ENCODE measurements at places on chromosomes 12 and 14.

DNA sequence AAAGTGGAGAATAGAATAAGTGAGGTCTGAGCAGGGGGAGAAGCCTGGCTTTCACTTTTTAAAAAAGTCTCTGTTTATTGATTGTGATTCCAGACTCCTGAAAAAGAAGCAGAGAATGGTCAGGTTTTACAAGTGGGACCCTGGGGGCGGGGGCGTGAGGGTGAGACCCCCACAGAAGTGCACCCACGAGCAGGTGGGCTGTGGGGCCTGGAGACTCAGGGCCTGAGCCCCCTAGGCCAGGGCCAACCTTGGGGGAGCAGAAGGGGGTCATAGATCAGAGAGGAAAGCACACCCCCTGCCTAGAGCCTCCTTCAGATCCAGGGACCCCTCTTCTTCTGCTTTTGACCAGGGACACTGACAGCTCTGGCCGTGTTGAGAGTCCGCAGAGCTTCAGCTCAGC, 180.3 kb downstream of the ADGRD1 start:
- DNase-seq: no peak

DNA sequence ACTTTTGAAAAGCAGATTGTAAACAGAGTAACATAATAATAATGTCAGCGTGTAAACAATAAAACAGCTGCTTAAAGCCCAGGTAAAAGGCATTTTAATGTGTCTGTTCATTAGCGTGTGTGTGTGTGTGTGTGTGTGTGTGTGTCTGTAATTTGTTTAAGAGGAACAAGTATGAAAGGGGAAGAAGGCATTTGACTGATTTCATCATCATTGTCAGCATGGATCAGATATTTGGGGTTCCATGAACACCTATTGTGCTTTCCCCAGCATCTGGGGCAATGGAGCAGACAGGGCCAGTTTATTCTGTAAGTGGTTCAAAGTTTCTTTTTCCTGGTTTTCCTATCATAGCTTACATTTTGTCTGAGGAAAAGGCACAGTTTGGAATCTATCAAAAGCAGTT, 28.9 kb downstream of the SLC25A21 start:
- no peak for DNase-seq

DNA sequence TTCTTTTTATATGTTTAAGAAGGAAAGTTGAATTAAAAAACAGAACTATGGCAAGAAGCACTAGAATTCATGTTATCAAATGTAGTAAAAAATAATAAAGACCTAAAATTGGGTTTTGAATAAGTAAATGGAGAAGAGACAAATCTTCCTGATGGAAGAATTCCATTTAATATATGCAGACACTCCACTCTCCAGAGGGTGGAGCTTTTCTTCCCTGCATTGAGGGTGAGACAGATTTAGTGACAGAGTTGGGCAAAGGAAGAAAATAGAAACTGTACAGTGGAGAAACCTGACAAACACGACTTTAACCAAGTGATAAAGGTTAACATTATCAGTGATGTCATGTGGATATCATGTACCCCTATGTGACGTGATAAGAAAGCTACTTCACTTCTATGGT, 217.6 kb downstream of the PRKD1 start:
- no peak for DNase-seq

GRCh38 chr12:49491823-49492222, 47.0 kb upstream of the KCNH3 start:
- no peak for DNase-seq

- no peak for DNase-seq
Measured at GRCh38 chr12:119340578-119340977, 6.0 kb downstream of the CCDC60 start.

- DNase-seq: no peak
Measured at GRCh38 chr12:83468988-83469908, 782.5 kb downstream of the TMTC2 start.

DNA sequence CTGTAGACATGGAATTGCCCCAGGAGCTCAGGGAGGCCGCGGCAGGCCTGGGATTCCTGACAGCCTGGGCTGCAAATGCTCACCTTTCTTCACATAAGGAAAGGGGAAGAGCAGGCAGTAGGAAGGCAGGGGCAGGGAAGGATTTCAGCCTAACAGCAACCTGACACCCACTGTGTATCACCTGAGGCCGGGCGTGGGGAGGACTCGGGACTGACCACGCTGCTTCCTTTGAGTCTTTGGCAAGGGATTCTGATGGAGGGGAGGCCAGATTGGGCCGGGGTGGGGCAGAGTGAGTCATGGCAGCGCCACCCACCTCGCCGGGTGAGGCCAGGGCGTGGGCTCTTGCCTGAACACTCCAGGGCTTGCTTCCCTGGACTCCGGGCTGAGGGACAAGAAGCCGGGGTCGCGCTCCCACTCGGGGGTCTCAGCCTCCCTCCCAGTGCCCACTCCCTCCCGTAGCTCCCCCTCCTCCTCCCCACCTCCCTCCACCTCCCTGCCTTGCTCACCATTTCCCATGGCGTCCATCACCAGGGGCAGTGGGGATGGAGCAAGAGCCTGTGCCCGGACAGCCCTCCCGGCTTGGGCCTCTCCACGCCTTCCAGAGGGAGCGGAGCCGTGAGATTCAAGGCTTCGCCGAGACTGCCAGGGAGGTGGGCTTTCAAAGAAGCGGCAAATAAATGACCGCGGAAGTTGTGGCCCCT, 247.9 kb upstream of the RTL1 start:
- DNase-seq: no peak

GRCh38 chr14:79483477-79484388, 727.6 kb downstream of the DIO2 start:
- no peak for DNase-seq

GRCh38 chr14:64604001-64604400, 54.2 kb downstream of the PPP1R36 start:
- no peak for DNase-seq

- DNase-seq: no peak
Measured at GRCh38 chr12:107411792-107412535, 273.6 kb upstream of the PWP1 start.

DNA sequence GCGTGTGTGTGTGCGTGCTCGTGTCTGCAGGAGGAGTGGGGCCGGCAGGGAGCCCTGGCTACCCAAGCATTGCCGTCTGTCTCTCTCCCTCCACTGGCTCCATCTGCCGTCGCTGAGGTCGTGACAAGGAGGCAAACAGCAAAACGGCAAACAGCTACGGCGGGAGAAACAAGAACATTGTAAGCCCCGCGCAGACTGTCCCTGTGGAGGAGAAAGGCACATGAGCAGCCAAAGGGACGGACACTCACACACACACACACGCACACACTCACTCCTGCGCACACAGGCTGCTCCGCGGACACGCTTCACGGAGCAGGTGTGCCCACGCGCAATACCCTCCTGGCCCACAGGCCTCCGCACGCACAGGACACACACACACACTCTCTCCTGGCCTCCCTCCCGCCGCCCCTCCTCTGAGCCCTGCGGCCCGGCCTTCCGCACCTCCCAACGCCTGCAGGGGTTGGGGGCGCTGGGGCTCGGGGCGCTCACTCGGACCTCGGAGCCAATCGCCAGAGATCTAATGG, 905 bp downstream of the CISTR start:
- no peak for DNase-seq

GRCh38 chr14:75295061-75295461, 16.4 kb downstream of the FOS start:
- DNase-seq: no peak

- DNase-seq: no peak
Measured at GRCh38 chr14:103055695-103056094, 1.7 kb downstream of the CDC42BPB start.

GRCh38 chr12:67632005-67632404, 16.5 kb upstream of the DYRK2 start:
- no peak for DNase-seq

- no peak for DNase-seq
Measured at GRCh38 chr12:108214486-108214885, 85.4 kb downstream of the WSCD2 start.

GRCh38 chr12:52010692-52011601, 4.2 kb downstream of the TAMALIN start:
- DNase-seq: no peak

GRCh38 chr14:53881921-53882320, 74.7 kb downstream of the BMP4 start:
- no peak for DNase-seq

GRCh38 chr12:42196723-42197603, 41.1 kb downstream of the YAF2 start:
- DNase-seq: no peak

DNA sequence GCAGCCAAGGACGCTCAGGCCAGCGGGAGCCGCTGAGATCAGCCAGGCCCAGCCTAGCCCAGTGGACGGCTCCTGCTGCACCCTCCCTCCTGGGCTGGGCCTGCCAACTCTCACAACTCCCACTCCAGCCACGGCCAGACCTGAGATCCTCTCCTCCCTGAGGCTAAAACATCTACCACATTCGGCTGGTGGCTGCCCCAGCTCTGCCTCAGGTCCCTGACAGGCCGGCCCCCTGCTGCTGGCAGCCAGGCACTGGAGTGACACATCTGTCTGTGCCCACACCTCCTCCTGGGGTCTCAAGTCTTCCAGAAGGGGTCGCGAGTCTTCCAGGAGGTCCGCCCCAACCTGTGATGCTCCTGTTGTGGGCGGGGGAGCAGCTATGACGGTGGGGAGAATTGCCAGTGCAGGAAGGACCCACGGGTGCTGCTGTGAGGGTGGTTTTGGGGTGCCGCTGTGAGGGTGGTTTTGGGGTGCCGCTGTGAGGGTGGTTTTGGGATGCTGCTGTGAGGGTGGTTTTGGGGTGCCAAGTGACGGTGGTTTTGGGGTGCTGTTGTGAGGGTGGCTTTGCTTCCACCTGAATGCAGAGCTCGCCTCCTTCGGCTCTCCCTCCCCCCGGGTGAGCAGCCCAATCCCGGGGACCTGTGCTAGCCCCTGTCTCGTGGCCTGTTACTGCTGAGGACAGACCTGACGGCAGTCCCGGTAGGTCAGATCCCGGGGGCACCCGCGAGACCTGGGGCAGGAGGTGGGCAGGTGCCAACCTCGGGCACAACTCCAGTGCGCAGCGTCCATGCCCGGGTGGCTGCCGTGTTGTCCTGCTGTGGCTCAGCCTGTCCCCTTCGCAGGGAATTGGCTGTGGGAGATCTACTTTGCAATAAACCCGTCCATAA, 27.5 kb upstream of the C14orf180 start:
- DNase-seq: no peak

- no peak for DNase-seq
Measured at GRCh38 chr12:67884596-67884995, 104.7 kb upstream of the IFNG-AS1 start.

DNA sequence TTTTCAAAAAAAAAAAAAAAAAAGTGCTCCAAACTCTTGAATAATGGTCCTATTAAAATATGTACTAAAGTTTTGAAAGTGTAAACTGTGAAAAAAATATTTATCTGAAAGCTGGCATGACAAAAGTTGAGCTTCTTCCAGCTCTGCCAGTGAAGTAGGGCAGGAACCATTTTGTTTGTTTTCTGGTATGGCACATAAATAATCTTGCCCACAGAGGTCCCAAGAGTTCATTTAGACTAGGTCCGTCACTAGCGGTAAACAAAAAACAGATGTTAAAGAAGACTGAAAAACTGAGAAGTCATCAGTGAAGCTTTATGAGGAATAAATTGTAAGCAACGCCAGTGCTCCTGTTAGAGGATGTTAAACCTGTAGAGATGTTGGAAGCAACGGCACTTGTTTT, 7.0 kb downstream of the ERP27 start:
- DNase-seq: no peak

- DNase-seq: no peak
Measured at GRCh38 chr12:29960122-29960521, 176.4 kb upstream of the TMTC1 start.

DNA sequence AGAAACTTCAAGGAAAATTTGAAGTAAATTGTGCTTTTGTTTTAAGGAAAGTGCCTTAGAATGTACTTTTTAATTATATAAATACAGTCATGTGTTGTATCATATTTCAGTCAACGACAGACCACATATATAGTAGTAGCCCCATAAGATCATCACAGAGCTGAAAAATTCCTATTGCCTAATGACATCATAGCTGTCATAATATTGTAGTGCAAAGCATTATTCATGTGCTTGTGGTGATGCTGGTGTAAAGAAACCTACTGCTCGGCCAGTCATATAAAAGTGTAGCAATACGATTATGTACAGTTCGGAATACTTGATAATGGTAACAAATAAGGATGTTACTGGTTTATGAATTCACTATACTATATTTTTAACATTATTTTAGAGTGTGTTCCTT, 198.9 kb upstream of the SLC16A7 start:
- DNase-seq: no peak

DNA sequence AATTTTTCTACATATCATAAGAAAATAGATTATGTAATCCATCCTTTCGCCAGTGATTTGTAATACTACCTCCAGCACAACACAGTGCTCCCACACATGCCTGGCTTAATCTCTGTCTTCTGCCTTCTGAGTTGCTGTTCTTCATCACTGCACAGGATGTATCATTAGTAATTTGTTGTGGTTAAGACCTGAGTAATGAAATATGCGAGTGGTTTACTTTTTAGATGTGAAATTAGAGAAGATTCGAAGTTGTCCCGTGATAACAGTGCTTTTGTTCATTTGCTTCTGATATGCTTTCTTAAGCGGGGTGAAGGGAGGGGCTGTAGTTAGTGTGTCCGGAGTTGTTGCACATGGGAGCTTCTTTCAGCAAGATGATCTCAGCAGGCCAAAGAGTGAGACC, 18.1 kb downstream of the KRT85 start:
- no peak for DNase-seq

DNA sequence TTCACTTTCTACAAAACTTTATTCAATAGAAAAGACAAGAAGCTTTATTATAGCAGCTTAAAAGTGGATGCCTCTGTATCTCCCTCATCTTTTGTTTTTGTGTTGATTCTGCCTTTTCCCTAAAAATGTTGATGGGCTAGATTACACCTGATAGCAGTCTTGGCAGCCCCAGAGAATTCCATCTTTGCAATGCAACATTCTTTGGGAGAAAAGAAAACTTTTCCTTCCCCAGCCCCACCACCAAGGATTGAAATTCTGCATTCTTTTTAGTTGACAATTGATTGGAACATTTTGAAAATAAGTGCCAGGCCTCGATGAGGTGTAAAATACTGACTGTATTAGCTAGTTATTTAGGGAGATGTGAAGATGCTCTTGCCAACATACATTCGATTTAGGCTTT, 306.8 kb upstream of the G2E3 start:
- DNase-seq: no peak

DNA sequence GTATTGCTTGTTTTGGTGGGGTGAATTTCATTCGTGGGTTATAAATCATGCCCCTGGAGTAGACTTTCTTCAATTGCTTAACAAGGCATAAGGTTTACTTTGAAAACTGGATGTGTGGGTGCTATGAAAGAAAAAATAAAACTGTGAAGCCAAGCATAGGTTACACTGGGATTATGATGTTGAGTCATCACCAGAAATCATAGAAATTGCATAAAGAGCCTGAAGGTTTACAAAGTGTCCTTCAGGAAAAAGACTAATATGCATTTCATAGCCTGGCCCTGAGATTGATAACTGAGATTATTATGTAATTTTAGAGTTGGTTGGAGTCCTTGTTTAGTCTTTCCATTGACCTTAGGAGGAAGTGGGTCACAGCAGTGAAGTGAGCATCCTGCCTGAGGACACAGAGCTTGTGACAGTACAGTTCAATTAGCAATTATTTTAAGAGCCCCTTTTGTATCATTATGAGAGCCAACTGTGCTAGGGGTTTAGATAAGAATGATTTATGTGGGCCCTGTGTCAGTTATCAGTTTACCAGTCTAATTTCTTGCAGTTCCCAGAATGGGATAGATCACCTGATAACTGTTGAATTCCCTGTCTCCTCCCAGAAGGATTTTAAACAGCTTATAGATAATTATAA, 13.6 kb downstream of the LRRK2 start:
- no peak for DNase-seq
